Stimulated activated CD4-positive, alpha-beta T cell treated with anti-CD3 and anti-CD28 coated beads, Interleukin-1b, Interleukin-23, amount 100 ng/mL, for 1 hour (primary cell): ENCODE measurements at places on chromosomes 3 and 15.

DNA sequence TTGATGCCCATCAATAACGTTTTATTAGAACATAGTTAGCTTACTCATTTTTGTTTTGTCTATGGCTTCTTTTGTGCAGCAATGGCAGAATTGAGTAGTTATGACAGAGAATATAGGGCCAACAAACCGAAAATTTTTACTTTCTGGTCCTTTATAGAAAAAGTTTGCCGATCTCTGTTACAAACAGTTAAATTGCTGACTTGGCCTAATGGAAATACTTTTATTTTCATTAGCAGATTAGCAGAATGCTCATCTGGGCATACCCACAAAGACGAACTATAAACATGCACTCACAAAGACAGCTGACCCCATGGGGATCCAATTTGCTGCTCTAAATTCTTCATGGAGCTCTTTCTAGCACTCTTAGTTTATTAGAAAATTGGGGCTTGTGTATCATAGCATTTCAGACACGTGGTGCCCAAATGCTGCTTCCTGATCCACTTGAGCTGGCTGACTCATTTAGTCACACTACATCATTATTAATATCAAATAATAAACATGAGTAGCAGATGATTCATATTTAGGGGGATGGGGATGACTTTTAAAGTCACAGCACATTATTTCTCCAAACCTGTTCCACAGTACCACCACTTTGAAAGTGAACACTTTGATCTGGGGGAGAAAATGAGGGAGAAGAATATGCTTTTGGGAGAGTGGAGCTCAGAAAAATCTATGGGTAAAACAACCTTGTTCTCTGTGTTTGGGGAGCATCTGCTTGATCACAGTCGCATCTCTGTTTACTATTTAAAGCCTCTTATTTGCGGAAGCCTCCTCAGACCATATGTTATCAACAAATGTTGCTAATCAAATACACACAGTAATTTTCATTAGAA is 228.1 kb upstream of the FEZF2 start:
- no peak for DNase-seq

- DNase-seq = no peak
Measured at GRCh38 chr3:129747992-129748391, 141.5 kb upstream of the PLXND1 start.

DNA sequence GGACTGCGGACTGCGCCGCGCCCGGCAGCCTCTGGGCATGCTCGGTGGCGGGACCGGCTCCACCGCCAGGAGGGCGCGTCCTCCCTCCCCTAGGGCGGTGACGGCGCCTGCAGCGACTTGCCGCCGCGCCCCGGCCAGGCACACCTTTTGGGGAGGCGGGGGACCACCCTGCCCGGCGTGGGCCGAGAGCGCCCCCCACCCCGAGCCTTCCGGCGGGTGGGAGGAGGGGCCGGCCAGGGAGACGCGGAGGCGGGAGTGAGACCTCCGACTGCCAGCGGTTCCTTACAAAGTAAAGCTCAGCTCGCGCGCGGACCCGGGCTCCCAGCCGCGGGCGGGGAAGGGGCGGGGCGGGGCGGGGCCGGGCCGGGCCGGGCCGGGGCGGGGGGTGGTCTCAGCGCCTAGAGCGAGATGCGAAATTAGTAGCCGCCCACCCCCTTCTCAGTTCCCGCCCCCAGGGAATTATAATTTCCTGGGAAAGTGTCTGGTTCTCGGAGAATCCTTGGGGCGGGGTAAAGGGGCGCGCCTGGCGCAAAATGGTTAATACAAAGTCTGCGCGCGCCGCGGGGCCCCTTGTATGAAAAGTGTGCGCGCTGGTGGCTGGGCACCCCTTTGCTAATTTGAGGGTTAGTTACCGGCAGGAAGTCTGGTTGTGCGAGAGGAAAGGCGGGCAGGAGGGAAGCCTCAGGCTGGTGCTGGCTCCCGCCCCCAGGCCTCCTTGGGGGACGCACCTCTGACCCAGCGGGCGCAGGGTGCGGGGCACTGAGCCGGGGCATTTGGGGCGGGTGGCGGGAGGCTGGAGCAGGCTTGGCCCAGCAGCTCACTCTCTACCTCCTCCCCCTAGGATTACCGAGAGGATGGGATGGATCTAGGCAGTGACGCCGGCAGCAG is 224.8 kb upstream of the IL12A start:
- DNase-seq = no peak

GRCh38 chr15:92803852-92804609 is 96.1 kb upstream of the CHD2 start:
- no peak for DNase-seq

- DNase-seq = no peak
Measured at GRCh38 chr3:42830437-42831320, 21.4 kb downstream of the ACKR2 start.

- no peak for DNase-seq
Measured at GRCh38 chr15:27589782-27590181, 509.3 kb downstream of the OCA2 start.

DNA sequence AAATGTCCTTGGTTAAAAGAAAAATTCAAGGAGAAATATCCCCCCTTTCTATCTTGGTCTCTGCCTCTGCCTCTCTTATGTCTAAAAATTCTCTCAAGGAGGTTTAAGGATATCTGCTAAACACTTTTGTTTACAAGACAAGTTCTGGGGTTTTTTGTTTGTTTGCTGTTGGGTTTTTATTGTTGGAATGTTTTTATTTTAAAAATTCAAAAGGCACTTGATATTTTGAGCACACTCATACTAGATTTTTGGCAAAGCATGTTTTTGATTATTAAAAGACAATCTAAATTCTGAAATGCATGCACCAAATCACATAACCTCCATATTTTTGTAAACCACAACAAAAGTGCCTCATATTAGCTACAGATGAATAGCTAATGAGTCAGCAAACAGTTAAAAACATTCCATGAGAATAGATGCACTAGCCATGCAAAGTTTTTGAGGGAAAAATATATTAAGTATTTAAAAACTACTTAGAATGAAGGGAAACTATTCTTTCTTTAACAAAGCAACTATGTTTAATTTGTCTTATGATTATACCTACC is 84.6 kb downstream of the ZBTB20 start:
- DNase-seq = no peak

- no peak for DNase-seq
Measured at GRCh38 chr3:100041328-100041749, 73.0 kb downstream of the FILIP1L start.
